ENCODE measurements at places on chromosomes 4 and X.

DNA sequence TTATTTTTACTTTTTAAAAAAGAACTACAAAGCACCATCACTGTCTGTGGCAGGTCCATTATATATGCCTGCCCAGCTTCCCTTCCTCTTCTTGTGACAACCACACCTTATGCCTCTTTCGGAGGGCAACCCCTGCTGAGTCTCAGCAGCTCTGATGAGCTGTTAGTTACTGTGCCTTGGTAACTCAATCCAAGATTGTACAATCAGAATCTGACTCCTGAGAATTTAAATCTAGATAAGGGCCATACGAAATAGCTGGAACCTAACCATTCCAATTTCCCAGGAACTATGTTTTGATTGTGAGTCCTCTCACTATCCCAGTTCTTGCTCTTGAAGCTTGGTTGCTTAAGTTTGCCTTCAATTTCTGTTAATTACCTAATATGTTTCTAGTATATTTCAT is 61.9 kb downstream of the ADAMTS3 start:
- DNase-seq = no peak

DNA sequence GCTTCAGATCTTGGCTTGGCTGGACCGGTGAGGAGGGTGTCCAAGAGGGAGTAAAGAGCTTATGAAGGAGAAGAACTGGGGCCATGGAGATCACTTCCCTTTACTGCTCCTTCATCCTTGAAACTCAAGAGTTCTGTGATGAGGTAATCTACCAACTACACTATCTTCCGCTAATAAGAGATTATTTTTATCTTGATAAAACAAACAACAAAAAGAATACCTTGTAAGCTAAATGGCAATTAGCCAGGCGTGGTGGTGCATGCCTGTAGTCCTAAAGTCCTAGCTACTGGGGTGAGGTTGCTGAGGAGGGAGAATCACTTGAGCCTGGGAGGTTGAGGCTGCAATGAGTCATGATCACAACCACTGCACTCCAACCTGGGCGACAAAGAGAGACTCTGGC is 47.4 kb downstream of the HAUS3 start:
- no peak for DNase-seq

- no peak for DNase-seq
These were observed 66.7 kb downstream of the STAG2 start for GRCh38 chrX:124028182-124028581.

DNA sequence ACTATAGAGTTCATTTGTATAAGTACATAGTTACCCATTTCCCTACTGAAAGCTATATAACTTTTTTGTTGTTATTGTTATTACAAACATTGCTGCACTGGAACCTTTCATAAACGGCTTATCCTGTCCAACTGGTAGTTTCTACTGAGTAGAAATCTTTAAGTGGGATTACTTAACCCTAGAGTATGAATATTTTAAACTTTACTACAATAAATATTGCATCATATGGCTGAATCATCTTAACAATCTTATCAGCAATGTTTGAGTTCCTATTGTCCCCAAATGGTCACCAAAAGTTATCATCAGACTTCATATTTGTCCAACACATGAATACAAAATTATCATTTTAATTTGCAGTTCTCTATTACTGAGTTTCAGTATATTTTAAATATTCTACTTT is 40.5 kb downstream of the LCORL start:
- DNase-seq = no peak

DNA sequence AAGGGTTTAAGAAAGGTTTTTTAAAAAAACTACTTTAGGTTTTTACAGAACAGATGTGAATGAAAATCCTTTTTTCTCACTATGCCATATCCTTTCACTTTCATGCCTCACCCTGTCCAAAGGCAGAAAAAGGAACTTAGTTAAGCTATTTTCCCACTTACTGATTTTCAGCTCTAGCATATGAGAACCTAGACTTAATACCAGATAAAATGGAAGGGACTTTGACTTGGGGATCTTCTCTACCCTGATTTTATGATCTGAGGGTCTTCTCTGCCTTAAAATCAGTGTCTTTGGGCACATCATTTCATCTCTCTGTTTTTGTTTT is 42.4 kb downstream of the FNIP2 start:
- no peak for DNase-seq
